Sigmoid colon (tissue), 7 donors: ENCODE measurements at places on chromosomes 3 and 15.

- DNase-seq = no peak
Observed at GRCh38 chr3:187072511-187072910, 66.8 kb downstream of the RPL39L start.

GRCh38 chr3:152595975-152596821 lies 238.7 kb upstream of the P2RY1 start:
- DNase-seq = peak; percentile 72

DNA sequence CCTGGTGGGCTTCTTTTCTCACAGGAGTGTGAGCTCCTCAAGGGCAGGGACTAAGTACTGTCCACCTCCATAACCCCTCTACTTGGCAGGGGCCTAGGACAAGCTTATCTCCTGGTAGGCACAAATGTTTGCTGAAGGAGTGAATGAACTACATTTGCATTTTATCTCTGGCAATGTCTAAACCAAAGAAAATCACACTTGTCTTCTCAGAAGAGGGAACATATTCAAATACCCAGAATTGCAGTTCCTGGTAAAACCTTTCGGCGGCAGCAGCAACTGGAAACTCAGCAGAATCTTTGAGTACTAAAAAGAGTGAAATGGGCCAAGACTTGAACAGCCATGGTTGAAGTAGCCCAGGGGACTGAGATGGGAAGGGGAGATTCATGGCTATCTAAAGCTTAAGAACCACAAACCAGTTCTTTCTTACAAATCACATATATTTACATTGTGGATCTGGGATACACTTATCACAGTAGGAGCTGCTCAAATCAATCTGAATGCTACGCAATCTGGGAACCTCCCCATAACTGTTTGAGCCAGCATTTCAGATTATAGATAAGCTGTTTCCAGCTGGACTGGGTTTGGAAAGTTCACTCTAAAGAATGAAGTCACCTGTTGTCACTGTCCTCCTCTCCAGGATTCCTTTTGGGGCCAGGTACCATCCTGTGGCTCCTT lies 18.7 kb upstream of the PTPN9 start:
- DNase-seq = no peak

DNA sequence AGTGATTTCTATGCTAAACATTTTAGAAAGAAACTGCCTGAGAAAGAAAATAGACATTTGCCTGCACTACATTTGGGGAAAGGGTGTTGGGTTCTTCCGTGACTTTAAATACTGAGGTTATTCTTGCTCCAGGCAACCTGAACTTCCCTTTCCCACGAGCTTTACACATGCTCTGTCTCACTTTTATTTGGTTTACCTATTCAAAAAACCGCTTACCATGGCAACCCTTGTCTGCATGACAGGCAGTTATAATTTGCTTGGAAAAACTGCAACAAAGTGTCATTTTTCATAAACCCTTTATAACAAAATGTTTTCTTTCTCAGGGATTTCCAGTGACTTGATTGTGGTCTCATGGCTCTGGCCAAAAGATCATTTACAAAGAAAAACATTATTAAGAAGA lies 416.3 kb upstream of the MEIS2 start:
- no peak for DNase-seq

- no peak for DNase-seq
Observed at GRCh38 chr3:139122612-139123011, 77.9 kb upstream of the PRR23C start.

- no peak for DNase-seq
Observed at GRCh38 chr15:92011611-92012367, 158.3 kb downstream of the SLCO3A1 start.

- DNase-seq = no peak
Observed at GRCh38 chr15:70701891-70702568, 61.3 kb downstream of the UACA start.

DNA sequence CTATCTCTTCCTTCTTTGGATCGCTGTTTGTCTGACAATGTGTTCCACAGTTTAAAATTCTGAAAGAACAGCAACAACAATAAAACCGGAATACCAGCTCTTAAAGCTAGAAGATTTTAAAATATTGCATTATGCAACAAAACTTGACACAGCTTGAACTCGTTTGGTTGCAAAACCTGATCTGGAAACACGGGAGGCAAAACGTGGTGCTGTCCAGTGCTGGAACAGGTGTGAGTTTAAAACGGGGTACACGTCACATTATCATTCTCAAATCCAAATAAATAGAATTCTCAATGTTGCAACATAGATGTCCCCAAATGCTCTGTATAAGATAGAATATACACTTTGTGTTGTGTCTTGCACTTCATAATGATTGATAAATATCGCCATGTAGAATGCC lies 110.9 kb upstream of the LYSMD4 start:
- no peak for DNase-seq

DNA sequence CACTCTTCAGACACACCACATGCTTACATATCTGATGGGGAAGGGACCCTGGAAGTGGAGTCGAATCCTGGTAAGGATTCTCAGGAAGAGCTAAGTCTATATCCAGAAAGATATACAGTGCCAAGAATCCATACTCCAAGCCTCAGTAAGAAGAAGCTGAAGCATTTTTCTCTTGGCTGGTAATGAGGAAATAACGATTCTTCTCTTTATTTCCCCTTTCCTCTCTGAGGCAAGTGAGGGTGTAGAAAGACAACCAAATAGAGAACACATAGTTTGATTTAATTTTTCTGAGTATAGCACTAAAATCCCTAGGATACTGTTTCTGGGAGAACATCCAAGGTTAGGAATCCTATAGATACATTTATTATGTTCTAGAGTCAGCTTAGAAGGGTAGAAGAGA lies 857.3 kb downstream of the TUSC7 start:
- DNase-seq = no peak

DNA sequence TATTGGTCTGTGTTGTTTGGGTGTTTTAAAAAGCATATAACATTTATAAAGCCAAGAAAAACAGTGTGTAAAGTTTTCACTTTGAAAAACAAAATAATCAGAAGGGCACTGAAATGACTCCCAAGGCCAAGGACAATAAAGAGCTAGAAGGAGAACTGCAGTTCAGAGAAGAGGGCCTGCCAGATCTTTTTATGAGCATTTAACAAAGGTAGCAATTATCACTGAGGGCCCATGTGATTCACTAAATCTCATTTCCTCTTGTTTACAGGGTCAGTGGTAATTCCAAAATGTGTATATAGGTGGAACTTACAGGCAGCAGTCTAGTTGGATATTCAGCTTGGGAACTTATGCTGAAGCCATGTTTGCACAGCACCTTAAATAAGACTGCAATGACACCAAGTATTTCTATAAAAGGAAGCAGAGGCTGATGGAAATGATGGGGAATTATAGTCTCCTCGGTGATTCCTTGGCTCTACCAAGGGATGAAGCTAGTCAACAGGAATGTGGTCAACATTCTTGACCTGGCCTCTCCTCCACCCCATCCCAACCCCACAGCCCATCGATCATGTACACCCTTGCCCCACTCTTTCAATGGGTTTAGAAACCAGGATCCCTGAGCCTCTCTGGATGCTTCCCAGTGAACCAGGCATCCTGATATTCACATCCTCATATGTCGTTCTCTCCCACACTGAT lies 54.4 kb upstream of the THUMPD3 start:
- no peak for DNase-seq

- no peak for DNase-seq
Observed at GRCh38 chr3:31364188-31364587, 168.5 kb upstream of the STT3B start.
